ENCODE measurements at places on chromosomes 6 and 20.

- DNase-seq, result no peak
- peaks cover 36% of the 10 kb centered on the region for H3K4me1 ChIP-seq
- no peak overlapping the region for H3K4me3 ChIP-seq
- H3K36me3 ChIP-seq, result no peaks in the 10 kb centered on the region
These were observed 46.6 kb downstream of the RBM38 start for GRCh38 chr20:57437672-57438330.

DNA sequence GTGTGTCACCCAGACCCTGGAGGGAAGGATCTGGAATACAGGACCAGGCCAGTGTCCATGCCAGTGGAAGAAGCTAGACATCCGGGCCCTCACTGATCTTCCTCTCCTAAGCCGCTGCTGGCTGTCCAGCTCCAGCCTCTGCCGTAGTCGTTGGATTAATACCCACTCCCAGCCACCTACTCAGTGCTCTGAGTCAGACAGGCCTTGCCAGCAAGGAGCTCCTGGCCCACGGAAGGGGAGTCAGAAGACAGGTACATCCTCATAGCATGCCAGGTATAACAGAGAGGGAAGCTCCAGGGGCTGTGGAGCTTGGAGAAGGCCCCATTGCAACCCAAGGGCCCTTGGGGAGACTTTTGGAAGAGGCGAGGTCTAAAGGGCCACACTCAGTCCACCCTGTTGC is 49.0 kb downstream of the STK35 start:
- no peaks in the 10 kb centered on the region for H3K4me1 ChIP-seq
- no peaks in the 10 kb centered on the region for H3K27me3 ChIP-seq
- H3K27ac ChIP-seq, result no peak overlapping the region
- peaks cover 7% of the 10 kb centered on the region for H3K36me3 ChIP-seq
- H3K4me3 ChIP-seq, result no peak overlapping the region
- no peak for DNase-seq

- H3K27me3 ChIP-seq, result peaks cover 2% of the 10 kb centered on the region
- H3K36me3 ChIP-seq, result peaks cover 3% of the 10 kb centered on the region
- peak; percentile 25 for DNase-seq
- H3K27ac ChIP-seq, result no peak within 1 kb of the TSS
These were observed at the start of gene RAMACL for GRCh38 chr6:166586424-166587156. Gene RAMACL (minus strand): TSS chr6:166586678. CDS start chr6:166586477, 201 bp downstream.

- DNase-seq, result no peak
- H3K27ac ChIP-seq, result peak overlapping the region; percentile 55
- H3K27me3 ChIP-seq, result peaks cover 2% of the 10 kb centered on the region
- peaks cover 33% of the 10 kb centered on the region for H3K36me3 ChIP-seq
- no peak overlapping the region for H3K4me3 ChIP-seq
These were observed 61.2 kb downstream of the IGF2R start for GRCh38 chr6:160030103-160030502.

- H3K27ac ChIP-seq, result peak overlapping the region; percentile 86
- H3K4me1 ChIP-seq, result peaks cover 5% of the 10 kb centered on the region
- no peaks in the 10 kb centered on the region for H3K27me3 ChIP-seq
- peaks cover 10% of the 10 kb centered on the region for H3K36me3 ChIP-seq
- no peak for DNase-seq
These were observed 8.7 kb downstream of the SLC17A5 start for GRCh38 chr6:73644941-73645591.

- H3K4me1 ChIP-seq, result no peaks in the 10 kb centered on the region
- no peak overlapping the region for H3K4me3 ChIP-seq
- peaks cover 10% of the 10 kb centered on the region for H3K36me3 ChIP-seq
- peak overlapping the region; percentile 19 for H3K27ac ChIP-seq
- H3K27me3 ChIP-seq, result peaks cover 20% of the 10 kb centered on the region
These were observed 58.4 kb downstream of the EZR start for GRCh38 chr6:158760618-158761250.

DNA sequence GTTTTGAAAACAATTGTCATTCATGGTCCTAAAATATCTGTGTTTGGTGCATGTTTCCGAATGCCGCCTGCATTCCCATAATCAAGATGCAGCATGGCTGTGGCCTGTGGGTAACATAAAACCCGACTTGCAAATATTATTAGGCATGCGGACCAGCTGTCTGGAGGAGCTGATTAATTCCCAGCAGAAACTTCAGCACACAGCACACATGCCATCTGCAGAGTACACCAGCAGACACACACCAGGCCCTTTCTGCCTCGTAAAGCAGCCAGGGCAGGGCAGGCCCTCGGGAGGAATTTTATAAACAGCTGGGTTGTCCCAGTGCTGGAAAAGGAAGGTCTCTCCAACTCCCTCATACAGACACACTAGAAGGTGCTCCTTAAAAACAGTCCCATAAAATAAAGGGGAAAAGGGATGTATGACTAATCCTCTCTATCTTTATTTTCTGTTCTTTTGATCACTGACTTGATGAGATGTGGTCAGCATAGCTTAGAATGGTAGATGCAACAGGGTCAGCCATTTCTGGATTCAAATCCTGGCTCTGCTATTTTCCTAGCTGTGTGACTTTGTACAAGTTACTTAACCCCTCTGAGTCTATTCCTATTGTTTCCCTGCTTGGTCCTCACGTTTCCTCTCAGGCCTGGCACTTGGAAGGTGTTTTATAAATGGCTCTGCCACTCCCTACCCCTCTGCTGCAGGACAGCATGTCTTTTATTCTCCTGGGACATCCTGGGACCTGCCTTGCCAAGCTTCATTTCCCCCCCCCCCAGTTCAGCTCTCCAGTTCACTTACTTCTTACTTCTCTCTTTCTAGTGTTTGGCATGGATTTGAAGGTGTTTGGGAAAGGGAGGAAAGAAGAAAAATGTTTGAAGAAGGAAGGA is 85.9 kb upstream of the TRAF3IP2 start:
- H3K36me3 ChIP-seq, result peaks cover 78% of the 10 kb centered on the region
- H3K4me1 ChIP-seq, result peaks cover 31% of the 10 kb centered on the region

DNA sequence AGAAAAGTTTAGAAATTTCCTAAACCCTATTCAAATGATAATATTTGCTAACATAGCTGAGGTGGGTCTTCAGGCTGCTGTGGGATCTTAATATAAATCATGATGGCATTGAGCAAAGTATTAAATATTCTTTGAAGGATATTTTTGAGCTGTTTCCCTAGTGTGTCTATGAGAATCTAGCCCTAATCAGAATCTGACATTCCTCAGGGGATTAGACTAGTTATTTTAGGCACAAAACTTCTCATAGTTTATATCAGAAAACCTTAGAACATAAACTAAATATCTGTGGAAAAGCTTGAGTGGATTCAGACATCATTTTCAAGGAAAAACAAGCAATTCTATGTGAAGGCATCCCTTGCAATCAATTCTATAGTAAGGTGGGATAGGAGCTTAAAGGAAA is 594.5 kb downstream of the RFPL4B start:
- H3K27me3 ChIP-seq, result no peaks in the 10 kb centered on the region
- H3K36me3 ChIP-seq, result no peaks in the 10 kb centered on the region
- H3K27ac ChIP-seq, result no peak overlapping the region
- H3K4me1 ChIP-seq, result no peaks in the 10 kb centered on the region

DNA sequence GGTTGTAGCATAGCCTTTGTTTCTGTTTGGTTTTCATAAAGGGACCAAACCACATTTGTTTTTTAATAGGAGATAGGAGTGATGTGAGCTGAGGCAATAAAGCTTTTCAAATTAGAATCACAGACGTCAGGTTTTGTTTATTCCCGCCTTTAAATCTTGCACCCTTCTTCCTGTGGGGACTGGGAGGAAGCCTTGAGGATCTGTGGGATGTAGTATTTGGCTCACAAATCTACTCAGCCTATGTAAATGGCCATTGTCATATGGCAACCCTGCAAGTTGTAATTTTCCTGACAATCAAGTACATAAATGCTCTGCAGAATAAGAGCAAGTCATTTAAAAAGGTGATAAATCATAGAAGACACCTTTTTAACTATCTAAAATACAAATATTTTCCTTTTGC is 110.4 kb downstream of the ADGRG6 start:
- H3K4me3 ChIP-seq, result no peak overlapping the region
- no peaks in the 10 kb centered on the region for H3K4me1 ChIP-seq
- no peak overlapping the region for H3K27ac ChIP-seq
- no peak for DNase-seq
- H3K27me3 ChIP-seq, result peaks cover 4% of the 10 kb centered on the region

DNA sequence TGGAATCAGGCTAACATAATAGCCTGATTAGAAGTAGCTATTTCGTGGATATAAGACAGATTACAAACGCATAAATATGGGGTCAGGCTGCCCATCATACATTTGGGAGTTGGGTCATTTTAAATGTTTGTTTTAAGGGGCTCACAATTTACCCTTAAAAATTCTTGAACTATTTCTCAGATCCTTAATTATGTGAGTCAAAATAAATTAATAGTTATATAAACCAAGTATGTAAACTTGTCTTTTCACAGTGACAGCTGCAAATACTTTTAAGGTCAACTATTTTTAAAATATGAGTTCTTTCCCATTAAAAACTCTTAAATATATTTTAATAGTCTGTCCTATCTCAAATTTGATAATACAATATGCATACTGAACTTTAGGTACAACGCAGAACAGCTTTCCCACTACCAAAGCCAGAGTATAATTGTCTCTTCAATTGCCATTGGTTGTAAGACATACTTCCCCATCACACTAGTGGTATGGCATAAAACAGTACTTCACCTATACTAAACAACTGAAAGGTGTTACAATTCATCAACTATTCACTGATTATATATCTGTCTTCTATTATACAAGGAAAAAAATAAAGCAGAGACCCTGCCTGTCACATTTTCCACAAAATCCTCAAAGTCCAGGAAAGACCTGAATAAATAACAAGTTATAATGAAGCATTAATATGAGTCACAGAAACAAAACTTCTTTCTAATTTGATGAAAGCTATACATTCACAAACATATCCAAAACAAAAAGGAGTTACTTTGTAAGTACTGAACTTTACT is 80.8 kb upstream of the COL21A1 start:
- no peak for DNase-seq
- no peak overlapping the region for H3K27ac ChIP-seq
